NCI-H524 treated with DMSO at 0.1 percent for 48 hours (cell line): ENCODE measurements at places on chromosomes 1 and 21.

DNA sequence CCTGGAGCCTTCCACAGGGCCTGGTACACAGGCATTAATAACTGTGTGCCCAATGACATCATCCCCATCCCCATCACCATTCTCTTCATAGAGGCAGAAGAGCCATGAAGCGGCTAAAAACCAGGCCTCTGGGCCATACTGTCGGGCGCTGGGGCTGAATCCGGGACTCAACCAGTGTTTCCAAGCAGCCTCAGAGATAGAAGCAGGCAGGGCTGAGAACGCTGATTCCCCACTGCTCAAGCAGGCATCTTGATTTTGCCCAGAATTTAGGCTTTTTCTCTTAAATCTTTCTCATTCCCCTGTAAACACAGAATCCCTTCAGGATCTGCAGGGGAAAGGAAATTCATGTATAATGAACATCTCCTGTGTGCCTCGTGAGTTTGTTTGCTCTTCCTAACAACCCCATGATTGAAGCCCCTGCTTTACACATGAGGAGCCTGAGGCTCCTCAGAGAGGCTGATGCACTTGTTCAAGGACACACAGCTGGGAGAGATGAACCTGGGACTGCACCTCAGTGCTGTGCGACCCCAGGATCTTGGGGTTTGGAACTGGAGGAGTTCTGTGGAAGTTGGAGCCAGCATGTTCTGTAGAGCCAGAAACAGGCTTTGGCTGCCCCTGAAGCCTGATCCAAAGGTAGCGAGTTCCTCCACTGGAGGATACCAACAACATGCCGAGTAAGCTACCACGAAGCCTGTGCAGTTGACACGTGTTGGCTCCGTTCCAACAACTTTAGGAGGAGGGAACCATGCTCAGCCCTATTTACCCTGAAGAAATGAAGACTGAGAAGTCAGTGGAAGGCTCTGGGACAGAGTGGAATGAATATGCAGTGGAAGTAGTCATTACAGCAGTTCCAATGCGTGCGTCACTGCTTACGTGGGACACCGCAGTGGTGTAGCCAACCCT, 55.5 kb downstream of the EDN2 start:
- no peak for DNase-seq

- no peak for DNase-seq
These were observed 549.1 kb downstream of the SMYD3 start for GRCh38 chr1:245958016-245958415.

GRCh38 chr1:246482805-246483568, 24.1 kb downstream of the SMYD3 start:
- peak; percentile 74 for DNase-seq

GRCh38 chr21:24023402-24023801, 1583.9 kb downstream of the MRPL39 start:
- no peak for DNase-seq

DNA sequence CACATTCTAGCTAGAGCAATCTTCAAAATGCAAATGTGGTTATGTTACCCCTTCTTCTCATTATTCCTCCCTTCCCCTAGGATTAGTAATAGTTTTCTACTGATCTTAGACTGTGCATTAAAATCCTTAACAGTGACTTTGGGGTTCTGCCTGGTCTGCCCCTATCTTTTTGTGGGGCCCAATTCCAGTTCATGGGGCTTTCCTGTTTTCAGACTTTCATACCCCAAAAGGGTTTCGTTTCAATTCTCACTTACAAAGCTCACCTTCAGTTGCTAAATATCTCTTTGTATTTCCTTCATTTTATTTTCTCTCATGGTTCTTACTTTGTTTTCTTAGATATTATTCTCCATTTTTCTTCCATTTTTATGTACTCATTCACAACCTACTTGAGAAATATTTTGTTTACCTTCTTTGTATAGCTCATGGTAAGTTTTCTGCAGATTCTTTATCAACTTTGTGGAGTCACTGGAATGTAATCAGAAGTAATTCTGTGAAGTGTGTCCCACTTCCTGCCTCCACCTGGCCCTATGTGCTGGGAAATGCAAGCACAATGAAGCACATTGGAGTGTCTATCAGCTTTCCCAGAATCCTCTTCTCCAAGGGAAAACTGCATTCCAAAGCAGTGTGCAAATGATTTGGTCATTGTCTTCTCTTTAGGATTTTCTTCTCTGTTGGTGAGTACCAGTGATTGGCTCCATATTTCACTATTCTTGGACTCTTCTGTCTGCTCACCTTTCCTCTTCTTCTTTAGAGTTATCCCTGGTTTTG, 350.2 kb downstream of the ZNF326 start:
- no peak for DNase-seq
